Stimulated activated CD4-positive, alpha-beta T cell treated with anti-CD3 and anti-CD28 coated beads, TNF-alpha, amount 100 ng/mL, for 24 hours (primary cell): ENCODE measurements at places on chromosomes 12 and 14.

DNA sequence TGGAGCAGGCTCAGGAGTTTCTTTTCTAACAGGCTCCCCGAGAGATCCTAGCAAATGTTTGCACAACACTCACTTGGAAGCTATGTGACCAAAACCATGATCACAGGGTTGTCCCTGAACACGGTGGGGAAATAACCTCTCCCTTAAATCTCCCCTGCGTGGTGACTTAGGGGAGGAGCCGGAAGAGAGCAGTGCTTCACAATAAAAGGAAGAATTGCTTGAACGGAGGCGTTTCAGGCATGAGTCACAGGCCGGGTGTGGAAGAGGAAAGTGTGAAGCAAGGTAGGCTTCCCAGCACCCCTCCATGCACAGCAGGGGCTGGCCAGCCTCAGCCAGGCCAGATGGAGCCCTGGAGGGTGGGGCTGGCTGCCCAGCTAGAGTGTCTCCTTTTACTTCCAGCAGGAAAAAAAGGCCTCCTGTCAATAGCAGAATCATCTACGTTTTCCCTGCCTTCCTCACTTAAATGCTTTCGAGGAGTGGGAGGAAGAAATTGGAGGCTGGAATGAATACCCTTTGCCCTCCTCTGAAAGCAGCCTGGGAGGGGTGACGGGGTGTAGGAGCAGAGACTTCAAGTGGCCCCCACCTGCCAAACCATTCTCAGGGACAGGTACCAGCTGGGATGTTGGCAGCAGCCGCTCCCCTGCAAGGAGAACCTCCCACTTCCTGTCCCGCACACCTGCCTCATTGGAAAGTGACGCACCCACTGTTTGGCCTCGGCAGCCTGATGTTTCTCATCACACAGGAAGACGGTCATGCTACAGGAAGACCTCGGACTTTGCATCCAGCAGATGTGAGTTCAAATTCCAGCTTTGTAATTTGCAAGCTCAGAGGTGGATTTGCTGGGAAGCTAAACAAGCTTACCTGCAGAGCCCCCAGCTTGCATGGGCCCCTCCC is 30.1 kb upstream of the PPP2R5C start:
- DNase-seq, result peak; percentile 76

DNA sequence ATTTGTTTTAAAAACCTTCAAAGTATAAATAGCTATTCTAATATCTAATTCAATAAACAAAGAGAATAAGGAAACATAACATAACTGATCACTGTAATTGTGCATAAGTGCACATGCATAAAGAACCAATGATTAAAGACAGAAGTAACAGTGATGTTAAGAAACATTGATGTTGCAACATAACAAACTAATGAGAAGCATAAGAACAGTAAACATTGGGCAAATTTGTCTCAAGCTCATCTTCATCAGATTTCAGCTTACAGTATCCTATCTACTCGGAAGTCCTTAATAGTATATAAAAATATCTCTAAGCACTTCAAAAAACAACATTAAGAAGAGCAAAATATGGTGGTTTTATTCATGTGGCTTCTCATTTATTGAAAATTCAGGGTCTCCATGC is 97.6 kb downstream of the GARIN6 start:
- no peak for DNase-seq

- DNase-seq, result no peak
Observed at GRCh38 chr12:69655616-69656340, 43.3 kb downstream of the BEST3 start.

GRCh38 chr12:87756111-87756510 is 273.1 kb downstream of the C12orf50 start:
- DNase-seq, result no peak

- DNase-seq, result no peak
Observed at GRCh38 chr12:44976246-44976645, 74.7 kb downstream of the DBX2 start.

DNA sequence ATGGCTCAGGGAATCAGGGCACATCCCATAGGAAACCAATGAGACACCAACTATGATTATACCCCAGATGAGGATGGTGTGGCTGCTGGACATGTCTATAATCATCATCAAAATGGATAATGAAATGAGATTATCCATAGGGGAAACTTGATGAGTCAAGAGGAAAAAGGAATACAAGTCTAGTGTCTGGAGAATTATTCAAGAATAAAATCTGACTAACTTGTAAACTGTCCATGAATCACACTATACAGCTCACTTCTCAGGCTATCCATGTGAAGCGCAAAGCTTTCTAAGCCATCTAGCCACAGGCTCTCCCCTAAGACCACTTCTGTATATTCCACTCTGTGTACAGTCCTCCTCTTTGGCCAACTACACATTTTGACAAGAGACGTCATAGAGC is 52.5 kb downstream of the DUSP16 start:
- no peak for DNase-seq

GRCh38 chr12:121423682-121424623 is 24.0 kb downstream of the RNF34 start:
- no peak for DNase-seq

DNA sequence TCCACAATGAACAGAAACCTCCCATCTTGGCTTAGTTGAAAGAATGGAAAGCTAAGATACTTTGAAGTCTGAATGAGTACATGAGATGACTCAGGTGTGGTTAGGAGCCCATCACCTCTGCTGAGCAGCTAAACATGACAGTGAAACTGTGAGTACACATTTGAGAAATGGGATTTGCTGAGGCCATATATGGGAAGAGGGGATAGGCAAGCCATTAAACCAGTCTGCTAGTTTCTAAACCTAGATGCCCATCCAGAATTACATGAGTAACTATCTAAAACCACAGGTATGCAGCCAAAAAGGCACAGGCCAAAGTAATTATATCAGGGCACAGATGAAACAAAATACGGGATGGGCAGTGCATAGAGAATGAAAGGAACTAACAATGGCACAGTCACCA is 41.2 kb downstream of the NKX2-1 start:
- DNase-seq, result no peak

DNA sequence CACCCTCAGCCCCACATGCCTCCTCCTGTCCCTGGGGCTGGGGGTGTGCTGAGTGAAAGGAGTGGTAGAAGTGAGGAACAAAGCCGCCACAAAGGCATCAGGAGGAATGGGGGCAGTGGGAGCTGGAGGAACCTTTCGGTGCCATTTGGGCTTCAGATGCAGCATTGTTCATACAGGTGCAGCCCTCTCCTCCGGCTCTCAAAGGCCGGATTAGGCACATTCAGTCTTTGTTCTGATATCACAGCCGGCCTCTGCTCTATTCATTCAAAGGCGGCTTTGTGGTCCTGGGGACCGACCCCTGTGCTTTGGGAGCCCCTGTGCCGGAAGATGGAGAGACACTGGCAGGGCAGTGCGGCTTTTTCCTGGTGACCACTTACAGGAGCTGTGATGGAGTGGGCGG is 53.2 kb downstream of the SMOC1 start:
- no peak for DNase-seq

DNA sequence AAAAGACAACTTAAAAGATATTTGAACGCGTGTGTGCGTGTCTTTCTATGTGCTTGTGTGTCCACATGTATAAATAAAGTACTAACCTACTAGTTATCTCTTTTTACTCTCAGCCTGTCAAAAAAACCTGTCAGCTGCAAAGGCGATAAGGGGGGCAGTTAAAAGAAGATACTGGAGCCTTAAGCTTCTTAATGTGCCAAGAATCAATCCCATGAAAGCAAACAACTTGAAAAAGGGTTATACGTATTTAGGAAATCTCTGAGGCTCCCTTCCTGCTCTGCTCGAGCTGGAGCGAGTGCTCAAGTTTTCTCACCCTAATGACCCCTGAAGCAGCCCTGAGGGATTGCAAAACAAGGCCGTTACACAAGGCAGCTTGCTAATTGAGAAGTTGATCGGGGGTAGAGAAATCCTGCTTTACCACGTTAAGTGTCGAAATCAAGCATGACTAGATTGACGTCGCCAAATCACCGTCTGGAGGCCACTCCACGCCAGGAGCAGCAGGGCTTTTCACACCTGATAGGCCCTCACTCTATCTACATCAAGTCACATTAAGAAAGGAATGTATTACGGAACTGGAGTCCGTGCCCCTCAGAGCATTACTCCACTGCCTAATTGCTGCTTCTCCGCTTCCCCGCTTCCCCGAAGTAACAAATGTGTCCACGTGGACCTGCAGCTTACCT is 32.4 kb downstream of the LMO3 start:
- no peak for DNase-seq

DNA sequence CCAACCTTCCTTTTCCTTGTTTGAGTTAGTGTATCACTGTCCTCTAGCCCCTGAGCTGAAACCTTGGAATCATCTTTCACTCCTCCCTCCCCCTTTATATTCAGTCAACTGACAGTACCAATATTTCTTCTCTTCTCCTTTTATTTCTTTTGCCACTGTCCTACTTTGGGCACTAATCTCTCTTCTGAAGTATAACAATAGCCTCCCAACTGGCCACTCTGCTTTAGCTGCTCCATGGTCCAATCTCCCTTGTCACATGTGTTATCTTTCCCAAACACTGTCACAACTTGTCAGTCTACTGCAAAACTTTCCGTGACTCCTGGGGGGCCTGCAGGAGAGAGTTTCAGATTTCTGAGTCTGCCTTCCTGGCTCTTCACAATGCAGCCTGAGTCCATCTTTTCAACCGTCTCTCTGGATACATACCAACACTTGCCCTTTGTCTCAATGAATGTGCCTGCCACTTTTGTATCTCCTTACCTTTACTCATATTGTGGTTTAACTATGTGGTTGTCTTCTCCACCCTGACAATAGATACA is 471.2 kb downstream of the DIO2 start:
- DNase-seq, result no peak

- no peak for DNase-seq
Observed at GRCh38 chr14:54202288-54202687, 194.5 kb upstream of the CDKN3 start.

DNA sequence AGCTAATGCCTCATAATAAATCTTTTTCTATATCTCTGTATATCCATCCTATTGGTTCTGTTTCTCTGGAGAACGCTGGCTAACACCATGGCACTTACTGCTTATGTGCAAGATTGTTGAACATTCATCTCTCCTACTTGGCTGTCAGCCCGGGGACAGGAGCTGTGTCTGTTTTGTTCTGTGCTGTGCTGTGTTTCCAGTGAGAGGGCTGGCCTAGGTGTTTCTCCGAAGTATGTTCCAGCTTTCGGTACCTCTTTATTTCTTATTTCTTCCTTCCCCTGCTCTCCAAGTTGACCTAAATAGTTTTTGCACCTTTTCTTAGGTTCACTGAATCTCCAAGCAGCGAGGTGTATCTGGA is 18.8 kb upstream of the NR4A1 start:
- no peak for DNase-seq

GRCh38 chr12:52606581-52607218 is 5.4 kb upstream of the KRT72 start:
- DNase-seq, result no peak

GRCh38 chr14:101556566-101557320 is 4.6 kb upstream of the DIO3 start:
- no peak for DNase-seq

DNA sequence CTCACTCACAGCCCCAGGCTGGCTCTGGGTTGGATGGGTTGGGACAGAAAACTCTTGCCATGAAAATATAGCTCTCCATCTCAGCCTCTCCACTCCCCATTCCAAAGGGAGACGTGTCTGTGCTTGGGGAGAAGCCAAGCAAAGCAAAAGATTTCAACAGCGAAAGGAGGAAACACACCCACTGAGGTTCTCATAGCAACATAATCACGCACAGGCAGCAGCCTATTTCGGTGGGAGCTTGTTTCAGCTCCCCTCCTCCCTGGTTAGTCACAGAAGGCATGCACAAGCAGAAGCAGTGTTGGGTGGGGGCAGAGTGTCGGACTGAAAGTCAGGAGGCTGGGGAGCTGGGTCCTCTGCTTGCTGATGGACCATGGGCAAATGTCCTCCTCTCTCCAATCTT is 1.9 kb upstream of the PRMT8 start:
- DNase-seq, result no peak

DNA sequence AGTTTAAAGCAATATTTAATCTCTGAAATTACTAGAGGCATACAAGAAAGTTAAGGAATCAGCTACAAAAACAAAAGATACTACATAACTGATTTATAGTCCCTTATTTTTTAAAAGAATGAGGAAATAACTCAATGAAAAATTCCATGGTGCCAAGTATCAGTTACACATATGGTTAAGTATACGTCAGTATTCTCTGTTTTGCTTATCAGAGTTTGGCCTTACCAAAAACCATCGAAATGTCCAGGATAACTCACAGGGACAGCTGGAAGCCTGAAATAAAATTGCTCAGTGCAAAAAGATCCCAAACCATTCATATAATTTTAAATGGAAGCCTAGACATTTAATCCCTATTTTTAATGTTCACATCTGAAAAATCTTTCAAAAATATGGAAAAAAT is 3.6 kb downstream of the CFL2 start:
- no peak for DNase-seq

DNA sequence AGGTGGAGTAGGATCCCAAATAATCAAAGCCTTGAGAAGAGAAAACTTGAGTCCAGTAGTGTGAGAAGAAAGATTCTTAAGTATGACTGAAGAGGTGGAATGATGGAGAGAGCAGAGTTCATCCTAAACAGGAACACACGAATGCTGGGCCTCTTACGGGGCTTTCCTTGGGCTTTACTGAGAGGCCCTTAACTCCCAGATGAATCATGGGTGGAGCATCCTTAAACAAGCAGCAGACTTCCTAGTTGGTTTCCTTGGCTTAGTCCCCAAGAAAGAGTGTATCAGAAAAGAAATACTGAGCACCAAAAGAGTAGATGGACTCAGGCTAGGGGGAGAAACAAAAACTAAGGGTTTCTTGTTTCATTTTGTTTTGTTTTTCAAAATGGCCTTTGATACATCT is 132.5 kb downstream of the GPR135 start:
- DNase-seq, result no peak

DNA sequence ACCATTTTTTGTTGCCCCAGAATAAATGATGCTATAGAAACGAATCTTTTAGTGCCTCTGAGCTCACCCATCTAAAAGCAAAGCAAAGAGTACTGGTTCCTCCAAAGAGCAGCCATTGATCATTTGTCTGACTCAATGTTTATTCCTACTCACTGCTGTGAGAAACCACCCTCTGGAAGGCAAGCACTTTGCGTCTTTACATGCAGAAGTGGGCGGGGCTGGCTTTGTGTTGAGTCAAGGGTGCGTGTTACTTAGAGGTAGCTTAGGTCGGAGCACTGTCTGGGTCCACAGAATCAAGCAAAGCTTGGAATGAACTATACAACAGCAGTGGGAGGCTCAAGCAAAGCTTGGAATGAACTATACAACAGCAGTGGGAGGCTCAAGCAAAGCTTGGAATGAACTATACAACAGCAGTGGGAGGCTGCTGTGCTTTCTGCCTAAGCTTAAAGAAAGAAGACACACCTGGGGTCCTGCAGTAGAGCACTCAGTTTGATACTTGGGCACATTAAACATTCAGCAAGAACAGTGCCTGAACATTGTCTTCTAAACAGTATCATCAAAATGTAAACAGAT is 77.2 kb upstream of the PRICKLE1 start:
- DNase-seq, result no peak

- DNase-seq, result peak; percentile 62
Observed at GRCh38 chr12:124713436-124714082, 146.1 kb upstream of the NCOR2 start.

DNA sequence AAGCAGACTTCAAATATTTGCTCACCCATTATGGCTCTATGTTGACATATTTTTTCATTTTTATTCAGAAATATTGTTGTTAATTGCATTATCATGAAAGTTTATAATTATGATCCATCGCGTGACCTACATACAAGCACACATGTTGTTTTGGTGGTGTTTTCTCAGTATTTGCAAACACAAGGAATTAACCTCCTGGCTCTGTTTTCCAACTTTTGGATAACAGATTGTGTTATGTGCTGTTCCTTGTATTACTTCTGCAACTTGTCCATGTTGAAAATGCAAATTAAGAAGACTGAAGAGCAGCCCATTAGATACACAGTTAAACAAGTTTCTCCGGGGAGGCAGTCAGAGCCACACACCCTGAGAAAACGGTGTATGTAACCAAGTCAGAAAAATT is 201.2 kb downstream of the SEC23A start:
- DNase-seq, result no peak
